ENCODE measurements at places on chromosomes 4 and X. TPM values are rescaled to one million over a fixed set of nuclear protein-coding genes. Genes with fewer than 3 reads are reported as not detected.

Gene CLGN
- not detected for polyA plus RNA-seq

DNA sequence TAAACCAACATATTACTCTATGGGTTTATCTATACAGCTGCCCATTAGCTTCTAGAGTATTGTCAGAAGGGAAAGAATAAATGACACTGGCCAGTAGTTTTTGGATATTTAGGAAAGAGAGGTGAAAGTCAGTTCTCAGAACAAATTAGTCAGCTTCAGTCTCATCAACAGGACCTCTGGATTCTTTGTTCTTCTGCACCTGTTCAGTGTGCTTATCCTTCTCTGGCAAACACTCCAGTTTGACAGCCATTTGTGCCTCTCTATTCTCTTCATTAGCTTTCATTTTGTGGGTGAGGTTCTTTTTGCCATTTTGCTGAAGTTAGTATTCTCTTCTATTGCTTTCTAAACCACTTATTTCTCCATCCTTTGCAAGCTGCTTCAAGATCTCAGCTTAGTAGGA, 107.0 kb downstream of the PCDH18 start:
- DNase-seq = no peak

GRCh38 chr4:156766846-156767245, 204.8 kb downstream of the PDGFC start:
- DNase-seq = no peak

DNA sequence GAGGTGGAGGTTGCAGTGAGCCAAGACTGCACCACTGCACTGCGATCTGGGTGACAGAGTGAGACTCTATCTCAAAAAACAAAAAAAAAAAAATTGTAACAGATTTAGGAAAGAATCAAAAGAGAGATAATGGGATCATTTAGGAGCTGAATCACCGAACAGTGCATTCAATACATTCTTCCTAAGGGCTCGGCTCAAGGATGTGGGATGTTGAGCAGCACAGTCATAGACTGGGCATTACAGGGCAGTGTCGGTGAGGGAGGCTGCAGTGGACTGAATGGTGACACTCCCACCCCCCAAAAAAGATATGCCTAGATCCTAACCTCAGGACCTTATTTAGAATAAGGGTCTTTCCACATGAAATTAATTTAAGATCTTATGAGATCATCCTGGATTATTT, 70.0 kb downstream of the EVC2 start:
- peak; percentile 77 for DNase-seq

Gene LNX1
- polyA plus RNA-seq = 0.32 TPM

Gene SLC7A11
- polyA plus RNA-seq = 8.4 TPM

GRCh38 chr4:104446431-104447278, 48.0 kb downstream of the CXXC4 start:
- DNase-seq = no peak
